Stimulated activated CD8-positive, alpha-beta memory T cell treated with anti-CD3 and anti-CD28 coated beads, Interleukin-7, amount 100 ng/mL, for 1 hour (primary cell): ENCODE measurements at places on chromosomes 6 and 20.

DNA sequence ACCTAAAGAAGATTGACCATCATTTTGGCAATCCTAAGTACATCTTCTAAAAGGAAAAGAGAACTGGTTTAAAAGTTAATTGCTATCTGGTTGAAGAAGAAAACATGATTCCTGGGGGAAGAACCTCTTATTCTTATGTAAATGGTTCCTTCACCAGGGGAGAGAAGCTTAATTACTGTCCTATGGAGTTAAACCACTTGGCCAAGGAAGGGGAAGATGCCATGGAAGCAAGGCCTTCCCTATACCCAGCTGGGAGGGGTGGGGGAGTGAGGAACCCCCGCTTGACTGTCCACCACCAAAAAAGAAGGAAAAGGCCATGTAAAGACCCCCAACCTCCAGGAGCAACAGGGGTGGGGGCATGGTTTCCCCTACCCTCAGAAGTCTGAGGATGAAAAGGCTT lies 962.1 kb downstream of the GRIK2 start:
- no peak for DNase-seq

- no peak for DNase-seq
Observed at GRCh38 chr6:77286541-77286940, 176.8 kb downstream of the HTR1B start.

DNA sequence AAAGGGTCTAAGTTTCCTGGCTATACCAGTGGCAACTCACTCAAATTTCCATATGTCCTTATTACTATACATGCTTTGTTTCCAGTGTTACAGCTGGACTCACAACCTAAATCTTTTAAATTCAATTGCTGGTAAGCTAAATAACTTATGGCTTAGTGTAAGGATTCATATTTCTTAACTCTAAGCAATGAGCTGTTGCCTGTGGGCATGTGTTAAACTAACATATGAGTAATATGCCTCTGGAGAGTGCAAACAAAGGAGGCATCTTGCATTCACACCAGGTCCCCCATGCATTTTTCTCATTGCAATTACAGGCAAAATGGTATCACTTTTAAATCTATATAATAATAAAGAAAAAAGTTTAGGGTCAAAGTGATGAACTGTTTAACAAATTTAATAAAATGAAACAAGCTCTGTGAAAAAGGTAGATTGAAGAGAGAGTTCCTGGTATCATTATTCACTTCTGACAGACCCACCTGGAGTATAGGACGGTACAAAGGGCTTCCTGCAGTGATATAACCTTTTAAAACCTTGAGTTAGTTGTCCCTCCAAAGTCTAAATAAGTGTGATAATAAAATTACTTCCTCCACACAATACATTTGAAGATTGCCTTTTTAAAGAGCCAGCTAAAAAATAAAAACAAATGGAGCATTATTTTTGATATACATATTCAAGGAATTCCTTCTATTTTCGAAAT lies 57.6 kb upstream of the HMGCLL1 start:
- DNase-seq = no peak

- DNase-seq = no peak
Observed at GRCh38 chr6:20563377-20563776, 29.1 kb downstream of the CDKAL1 start.

DNA sequence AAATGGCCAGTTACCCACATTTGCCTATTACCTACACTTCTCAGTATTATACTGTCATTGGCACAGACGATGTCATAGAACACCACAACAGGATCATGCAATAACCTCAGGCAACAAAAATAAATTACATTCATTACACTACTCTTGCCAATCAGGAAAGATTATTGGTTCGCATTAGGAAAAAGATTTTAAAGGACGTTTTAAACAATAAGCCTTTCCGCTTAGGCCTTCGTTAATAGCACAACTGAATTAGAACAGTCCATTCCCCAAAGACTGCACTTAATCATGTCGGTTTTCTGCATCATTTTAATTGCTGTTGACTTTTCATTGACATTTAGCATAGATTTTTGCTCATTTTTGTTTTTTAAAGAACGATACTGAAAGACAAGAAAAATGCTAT lies 912 bp upstream of the SENP6 start:
- DNase-seq = no peak

DNA sequence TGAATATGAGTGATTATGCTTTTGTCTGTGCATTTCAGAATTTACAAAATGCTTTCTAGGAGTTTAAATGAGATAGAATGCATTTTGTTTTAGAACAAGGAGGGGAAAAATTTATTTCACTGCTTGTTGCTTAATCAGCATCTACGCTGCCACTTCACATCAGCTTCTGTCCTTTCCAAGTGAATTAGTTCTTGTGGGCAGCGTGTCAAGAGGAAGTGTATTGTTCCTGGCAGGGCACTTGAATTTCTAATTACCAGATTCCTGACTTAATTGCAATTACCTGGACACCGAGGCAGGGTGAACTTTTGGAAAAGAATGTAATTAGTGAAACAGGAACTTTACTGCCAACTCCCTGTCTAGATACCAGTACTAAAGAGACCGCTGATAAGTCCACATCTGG lies 263.5 kb downstream of the TMEM242 start:
- DNase-seq = no peak

- no peak for DNase-seq
Observed at GRCh38 chr20:8309634-8310033, 177.6 kb downstream of the PLCB1 start.

DNA sequence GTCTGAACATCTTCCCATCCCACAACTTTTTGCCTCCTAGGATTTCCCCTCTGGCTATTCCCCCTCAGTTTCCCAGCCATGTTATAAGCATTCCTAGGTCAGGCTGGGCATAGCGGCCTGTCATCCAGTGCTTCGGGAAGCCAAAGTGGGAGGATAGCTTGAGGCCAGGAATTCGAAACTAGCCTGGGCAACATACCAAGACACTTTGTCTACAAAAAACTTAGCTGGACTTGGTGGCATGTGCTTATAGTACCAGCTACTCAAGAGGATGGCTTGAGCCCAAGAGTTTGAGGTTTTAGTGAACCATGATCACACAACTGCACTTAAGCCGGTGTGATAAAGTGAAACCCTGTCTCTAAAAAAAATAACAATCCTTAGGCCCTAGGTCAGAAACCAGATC lies 447.4 kb downstream of the KIF16B start:
- no peak for DNase-seq

DNA sequence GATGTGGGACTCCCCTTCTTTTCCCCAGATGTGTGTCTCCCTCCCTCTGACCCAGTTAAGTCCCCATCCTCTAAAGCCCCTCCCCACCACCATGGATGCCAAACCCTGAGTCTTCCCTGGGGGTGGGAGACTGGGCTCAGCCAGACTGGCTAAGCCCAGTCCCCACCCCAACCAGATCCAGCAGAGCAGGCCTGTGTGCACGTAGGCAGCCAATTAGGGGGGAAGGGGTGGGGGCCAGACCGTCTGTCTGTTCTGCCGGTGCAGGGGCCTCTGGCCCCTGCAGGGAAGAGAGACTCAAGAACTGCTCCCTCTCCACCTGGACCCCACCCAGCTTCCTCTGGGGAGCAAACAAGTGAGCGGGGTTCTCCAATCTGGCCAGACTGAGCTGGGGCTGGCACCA lies 605 bp downstream of the COX4I2 start:
- DNase-seq = no peak

- no peak for DNase-seq
Observed at GRCh38 chr6:53983301-53983700, 127.9 kb upstream of the MLIP start.

GRCh38 chr20:51667002-51667408 lies 101.2 kb downstream of the ATP9A start:
- DNase-seq = no peak
